ENCODE measurements at places on chromosomes 7 and 10. TPM values are rescaled to one million over a fixed set of nuclear protein-coding genes. Genes with fewer than 3 reads are reported as not detected.

OPALIN gene
- total RNA-seq = not detected

DNA sequence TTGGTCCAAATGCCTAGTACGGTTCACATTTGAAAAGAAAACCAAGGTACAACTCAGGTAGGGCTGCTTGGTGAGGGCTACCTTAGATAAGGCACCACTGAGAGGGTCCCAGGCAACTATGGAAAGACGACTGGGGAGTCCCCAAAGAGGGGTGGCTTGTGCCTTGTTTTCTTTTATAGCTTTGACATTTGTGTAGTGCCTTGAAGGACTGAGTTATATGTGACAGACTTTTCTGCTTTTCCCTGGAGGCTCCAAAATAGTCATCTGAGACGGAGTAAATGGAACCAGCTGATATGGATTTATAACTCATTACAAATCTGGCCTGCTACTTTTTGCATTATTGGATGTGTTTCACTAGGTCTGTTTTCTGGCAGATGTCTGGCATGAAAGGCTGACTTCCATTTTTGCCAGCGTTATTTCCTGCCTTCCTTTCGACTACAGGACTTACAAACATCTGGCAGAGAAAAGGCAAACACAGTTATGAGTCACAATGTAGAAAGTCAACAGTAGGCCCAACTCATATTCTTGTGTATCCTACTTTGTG is 88.2 kb upstream of the IMMP2L start:
- no peak for DNase-seq

DNA sequence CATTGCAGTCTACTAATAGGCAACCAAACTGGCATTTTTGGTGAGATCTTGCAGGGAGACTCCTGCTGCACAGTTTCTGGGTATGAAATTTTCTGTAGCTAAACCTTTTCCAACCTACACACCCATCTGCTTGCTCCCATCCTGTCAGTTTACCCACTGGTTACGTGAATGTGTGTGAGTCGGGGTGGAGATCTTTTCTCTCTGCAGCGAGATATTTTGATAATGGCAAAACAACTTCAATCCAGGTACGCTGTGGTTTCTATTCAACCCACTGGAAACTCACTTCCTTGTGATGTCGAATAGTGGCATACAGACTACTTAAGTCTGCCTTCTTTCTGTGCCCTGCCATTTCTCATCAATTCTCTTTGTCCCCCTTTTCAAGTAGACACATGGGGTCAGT is 4.5 kb downstream of the PLEKHA1 start:
- no peak for DNase-seq

GRCh38 chr10:18235477-18235876 is 95.3 kb downstream of the CACNB2 start:
- no peak for DNase-seq
